ENCODE measurements at places on chromosomes 3 and 15. TPM values are rescaled to one million over a fixed set of nuclear protein-coding genes. Genes with fewer than 3 reads are reported as not detected.
A peak's percentile ranks its signal among the peaks of the same experiment; 100 is the strongest.

GRCh38 chr3:78235841-78236240 is 1195.9 kb downstream of the ROBO2 start:
- no peak for DNase-seq

DNA sequence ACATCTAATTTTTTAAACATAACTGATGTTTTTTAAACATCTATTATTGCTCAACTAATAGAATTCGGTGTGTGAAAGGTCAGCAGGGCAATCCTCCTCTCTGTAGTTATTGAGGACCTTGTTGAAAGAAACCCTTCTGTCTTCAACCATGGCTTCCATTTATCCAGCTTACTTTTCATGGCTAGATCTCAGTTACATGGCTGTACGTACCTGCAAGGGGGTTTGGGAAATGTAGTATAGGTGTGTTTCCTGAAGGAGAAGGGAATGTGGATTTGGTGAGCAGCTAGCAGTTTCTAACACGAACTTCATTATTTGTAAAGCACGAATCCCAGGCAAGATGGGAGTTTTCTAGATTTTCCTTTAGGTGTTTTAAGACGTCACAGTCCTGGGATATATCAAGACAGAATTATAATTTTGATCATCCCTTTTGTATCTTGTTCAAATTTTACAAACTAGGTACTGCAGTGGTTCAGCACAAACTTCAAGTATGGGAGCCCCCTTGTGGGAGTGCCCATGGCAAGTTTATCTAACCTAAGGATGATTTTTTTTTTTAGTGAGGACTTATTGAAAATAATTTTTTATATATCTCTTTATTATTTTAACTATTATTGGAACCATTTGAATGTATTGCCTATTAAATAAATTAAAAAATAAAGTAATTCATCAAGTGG is 41.6 kb downstream of the FBXL2 start:
- DNase-seq = no peak

DNA sequence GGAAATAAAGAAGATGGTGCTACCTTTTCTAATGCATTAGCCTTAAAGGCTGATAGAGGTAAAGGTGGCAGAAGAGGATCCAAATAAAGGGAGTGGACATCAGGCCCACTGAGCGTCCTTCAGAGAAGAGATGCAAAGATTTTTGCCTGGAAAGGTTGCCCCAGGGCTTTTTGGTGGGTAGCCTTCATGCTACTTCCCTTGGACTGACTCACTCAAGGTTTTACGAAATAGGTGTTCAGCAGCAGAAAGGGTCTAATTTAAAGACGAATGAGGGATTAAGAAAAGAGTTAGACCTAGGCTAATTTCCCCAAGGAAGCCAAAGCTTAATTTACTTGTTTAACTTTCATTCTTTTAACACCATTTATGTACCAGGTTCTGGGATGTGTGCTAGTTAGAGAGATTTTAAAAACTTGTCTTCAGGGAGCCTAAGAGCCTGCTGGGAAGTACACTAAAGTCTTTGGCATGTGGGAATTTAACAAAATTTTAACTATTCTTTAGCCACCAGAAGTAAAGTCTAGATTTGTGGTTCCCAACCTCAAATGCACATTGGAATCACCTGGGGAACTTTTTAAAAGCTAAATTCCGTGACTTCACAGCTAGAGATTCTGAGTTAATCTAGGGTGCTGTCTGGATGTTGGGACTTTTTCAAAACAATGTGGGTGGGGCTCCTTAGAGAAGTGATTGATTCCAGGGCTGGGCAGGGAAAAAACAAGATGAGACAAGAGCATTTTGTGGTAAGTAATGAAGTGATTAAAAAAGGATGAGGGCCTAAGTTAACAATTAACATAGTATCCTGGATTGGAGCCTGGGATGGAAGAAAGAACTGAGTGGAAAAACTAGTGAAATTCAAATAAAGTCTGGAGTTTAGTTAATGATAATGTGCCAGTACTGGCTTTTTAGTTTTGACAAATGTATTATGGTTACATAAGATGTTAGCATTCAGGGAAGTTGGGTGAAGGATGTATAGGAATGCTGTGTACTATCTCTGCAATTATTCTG is 3.4 kb downstream of the IL20RB start:
- no peak for DNase-seq

DNA sequence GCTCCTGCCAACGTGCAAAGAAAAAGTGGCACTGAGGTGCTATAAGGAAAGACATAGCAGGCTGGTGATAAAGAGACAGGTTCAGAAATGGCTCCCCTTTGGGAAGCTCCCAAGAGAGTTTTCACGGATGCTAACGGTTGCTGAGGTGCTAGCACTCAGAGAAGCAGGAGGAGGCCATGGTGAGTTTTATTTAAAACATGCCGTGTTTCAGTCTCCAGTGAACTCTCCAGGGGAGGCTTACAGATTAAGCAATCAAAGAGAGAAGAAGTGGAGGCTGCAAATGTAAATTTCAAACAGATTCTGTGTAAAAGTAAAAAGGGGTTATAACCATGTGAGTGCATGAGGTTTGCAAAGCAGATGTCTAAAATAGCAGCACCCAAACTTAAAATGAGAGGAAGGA is 346.2 kb downstream of the NTRK3 start:
- DNase-seq = no peak

DNA sequence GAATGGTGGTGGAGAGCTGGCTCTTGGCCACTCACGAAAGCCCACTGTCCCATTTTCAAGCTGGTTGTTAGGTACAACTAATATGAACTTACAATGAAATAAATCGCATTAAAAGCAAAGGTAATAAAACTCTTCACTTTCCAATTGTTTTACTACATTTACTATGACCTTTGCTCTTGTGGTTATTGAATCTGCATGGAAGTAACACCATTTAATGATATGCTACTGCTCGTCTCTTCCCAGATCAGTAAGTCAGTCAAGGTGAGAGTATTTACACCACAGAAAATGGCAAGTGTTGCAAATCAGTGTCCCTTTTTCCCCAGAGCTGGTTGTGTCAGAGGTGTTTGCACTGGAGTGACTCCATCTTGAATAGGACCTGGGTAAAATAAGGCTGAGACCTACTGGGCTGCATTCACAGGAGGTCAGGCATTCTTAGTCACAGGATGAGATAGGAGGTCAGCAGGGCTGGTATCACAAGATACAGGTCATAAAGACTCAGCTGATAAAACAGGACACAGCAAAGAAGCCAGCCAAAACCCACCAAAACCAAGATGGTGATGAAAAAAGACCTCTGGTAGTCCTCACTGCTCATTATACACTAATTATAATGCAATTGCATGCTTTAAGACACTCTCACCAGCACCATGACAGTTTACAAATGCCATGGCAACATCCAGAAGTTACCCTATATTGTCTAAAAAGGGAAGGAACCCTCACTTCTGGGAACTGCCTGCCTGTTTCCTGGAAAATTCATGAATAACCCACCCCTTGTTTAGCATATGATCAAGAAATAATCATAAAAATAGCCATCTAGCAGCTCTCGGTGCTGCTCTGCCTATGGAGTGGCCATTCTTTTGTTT is 57.6 kb downstream of the FRMD4B start:
- no peak for DNase-seq

GRCh38 chr3:173761161-173761560 is 363.6 kb downstream of the NLGN1 start:
- no peak for DNase-seq

DNA sequence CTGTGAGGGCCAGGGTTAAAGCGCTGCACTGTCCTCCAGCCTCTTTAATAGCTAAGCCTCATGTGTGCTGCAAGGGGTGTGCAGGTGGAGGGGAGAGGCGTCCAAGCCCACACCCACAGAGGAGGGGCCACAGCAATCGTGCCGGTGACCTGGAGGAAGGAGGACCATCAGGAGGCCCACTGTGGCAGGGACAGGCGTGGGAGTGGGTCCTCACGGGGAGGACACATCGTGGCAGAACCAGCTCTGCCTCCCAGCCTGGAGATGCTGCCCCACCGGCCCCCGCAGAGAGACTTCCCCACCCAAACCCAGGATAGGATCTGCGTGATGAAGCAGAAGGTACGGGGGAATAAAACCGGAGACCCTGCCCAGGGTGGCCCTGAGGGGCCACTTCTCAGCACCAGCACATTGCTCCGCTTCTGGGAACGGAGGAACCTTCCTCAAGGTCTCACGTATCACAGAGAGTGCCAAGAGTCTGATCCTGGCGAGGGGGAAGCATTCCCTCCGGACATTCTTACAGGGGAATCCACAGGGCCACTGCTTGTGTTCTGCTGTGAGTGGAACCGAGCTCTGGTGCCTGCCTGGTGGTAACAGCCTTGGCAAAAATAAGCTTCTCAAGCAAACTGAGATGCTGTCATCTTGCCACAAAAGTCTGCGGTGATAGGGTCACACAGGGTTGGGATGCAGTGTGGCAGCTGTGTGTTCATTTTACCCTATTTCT is 199.8 kb downstream of the XXYLT1 start:
- DNase-seq = no peak

DNA sequence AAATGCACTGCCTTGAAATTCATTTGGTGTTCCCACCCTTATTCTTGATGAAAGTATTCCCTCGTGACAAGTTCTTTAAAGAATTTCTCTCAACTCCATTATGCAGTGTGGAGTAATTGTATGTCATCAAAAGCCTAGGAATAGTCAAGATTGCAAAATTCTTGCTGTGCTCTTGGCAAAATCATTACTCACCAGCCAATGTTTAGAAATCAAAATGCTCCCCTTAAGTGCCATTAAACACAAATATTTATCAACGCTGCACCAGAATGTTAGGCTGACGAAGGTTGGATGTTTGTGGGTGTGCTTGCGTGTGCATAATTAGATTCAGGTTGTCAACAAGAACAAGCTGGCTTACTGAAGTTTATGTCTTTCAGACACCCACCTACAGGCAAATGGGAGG is 40.5 kb downstream of the SST start:
- no peak for DNase-seq

GRCh38 chr3:117019082-117019713 is 309.6 kb downstream of the TUSC7 start:
- DNase-seq = peak; percentile 43

DNA sequence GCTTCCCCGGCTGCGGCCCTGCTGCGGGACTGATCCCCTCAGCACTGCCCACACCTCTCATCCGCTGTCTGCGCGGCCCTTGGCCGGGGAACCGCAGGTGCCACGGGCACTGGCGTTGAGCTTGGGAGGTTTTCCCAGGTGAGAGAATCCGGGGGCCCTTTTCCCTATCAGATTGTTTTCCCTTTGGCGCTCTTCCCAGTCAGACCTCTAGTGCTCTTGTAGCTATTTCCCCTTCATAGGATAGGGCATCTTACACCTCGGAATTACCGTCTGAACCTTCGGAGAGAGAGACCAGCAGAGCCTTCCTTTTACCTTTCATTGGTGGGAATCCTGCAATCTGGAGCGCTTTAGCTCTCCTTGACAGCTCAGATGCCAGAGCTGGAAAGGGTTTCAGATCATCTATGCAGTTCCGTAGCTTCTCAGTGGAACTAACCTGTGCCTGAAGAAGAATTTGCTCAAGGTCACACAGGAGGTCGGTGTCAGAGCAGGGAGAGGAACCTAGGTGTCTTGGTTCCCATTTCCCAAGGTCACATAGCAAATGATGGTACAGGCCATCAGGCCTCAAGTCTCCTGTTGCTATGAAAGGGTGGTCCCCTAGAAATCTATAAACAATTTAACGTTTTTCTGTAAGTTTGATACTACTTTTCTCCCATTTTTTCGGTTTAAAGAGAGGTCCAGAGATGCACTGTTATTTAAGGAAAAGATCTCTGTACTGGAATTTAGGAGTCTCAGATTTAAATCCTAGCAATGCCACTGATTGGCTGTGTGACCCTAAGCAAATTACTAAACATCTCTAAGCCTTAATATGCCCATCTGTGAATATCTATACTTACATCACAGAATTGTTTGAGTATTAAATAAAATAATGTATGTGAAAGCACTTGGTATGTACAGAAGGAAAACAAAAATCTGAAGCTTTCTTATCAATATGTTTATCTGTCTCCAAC is 916 bp downstream of the IDH3A start:
- DNase-seq = no peak

GRCh38 chr3:187491371-187491770 is 123.2 kb downstream of the RTP4 start:
- no peak for DNase-seq

DNA sequence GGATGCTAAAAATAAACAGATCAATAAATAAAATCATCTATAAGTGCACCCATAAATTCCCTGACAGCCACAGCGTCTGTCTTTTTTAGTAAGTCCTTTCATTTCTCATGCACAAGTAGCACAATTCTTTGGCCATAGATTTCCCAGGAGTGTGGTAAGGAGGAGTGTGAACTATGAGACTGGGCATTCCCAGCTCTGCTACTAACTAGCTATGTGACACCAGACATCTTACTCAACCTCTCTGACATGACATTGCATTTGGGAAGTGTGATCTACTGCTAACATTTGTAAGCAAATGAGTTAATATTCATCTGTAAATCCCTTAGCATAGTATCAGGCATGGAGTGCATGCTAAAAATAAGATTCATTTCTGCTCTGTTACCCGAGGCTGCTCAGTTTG is 301.7 kb downstream of the NTRK3 start:
- DNase-seq = no peak

The RHCG gene
- polyA plus RNA-seq = 3.8 TPM

The TEX55 gene
- polyA plus RNA-seq = not detected

The GATA2 gene
- 28.4 TPM for polyA plus RNA-seq

The VGLL3 gene
- polyA plus RNA-seq = 4.7 TPM

The SHC4 gene
- 1.8 TPM for polyA plus RNA-seq

The CMSS1 gene
- 46.4 TPM for polyA plus RNA-seq

The HACL1 gene
- 23.2 TPM for polyA plus RNA-seq

The EAF2 gene
- polyA plus RNA-seq = 10.3 TPM

All from right renal cortex interstitium (tissue), 3 donors.